ENCODE measurements at places on chromosomes 6 and 20.

DNA sequence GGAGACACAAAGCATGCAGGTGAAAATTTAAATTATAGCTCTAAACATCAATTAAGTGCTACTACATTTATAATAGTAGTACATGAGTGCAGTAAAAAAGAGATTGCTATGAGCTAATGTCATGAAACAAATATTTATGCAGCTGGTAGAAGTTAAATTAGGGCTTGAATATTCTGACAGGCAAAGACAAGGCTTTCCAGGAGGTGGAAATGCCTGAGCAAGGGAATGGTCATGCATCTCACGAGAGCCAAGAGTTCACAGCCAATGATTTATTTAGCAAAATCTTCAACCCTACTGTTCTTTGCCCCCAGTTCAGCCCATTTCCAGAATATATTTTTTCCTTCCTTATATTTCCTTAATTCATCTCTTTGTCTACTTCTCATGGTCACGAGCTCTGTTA lies 128.9 kb downstream of the HIVEP2 start:
- DNase-seq = no peak

GRCh38 chr20:39326050-39326449 lies 363.9 kb downstream of the DHX35 start:
- no peak for DNase-seq

DNA sequence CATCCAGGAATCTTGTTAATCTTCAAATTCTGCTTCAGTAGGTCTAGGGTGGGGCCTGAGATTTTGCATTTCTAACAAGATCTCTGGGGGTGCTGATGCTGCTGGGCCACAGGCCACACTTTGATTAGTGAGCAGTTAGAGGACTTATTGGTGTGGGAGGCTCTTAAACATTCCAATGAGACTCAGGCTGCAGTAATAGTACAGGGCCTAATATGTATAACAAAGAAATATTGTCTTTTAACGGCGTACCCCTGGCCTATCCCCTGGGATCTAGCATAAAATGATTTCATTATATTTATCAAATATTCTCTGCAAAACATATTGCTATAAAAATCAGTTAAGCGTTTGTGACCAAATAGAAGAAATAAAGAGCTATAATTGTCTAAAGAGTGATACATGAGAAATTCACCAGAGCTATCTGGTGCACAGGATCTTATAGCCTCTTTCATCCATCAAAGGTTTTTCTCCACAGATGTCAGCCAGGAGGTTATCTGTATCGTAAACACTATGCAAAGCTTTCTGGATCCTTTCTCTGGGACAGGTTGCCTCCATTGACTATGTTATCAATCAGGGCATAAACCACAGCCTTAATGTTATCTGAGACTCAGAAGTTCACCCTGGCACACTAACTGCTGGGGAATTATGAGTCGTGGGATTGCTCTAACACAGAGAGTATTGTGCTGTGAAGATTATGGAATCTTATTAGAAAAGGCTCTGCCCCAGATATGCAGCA lies 488.5 kb upstream of the MAP3K7 start:
- DNase-seq = no peak

DNA sequence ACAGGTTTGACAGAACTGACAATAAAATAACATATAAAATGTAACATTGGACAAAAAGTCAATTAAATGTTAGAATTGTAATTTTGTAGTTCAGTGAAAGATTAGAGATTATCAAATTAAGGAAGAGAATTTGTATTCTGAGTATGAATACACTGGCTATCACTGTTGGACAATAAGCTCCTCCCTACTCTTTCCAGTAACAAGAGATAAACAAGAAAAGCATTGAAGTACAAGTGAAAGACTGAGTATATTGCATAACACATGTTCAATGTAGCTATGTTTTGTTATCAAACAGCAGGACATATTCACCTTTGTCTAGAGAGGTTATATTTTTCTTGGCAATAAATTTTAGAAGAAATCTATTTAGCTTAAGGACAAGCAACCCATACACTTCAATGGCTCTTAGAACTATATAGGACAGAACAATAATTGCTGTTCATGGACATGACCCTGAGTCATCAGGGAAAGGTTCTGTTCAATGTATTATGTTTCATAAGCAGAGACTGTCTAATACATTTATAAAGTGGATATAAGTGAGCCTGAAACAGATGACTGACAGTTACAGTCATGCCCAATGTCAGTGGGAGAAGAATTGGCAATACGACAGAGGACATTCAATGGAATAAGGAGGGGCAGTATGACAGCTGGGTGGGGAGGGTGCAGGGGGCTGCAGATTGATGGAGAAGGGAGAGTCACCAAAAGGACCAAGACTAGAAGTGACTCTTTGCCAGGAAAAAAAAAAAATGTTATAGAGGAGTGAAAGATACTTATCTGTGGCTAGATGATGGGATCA lies 520.4 kb downstream of the FRK start:
- no peak for DNase-seq

DNA sequence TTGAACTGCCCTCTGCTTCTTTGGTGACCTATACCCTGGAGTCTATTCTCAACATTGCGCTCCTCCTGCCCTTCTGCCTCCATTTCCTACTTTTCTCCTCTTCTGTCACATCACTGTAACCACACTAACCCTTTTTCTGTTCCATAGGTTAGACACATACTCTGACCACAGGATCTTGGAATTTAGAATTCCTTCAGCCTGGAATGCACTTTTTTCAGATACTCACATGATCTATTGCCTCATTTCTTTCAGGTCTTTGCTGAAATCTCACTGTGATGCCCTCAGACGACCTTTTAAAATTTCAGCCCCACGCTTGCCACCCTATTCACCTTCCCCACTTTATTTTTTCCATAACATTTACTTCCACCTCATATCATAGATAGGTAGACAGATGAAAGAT lies 5.1 kb downstream of the VNN1 start:
- no peak for DNase-seq

GRCh38 chr6:2232445-2232844 lies 13.0 kb downstream of the GMDS start:
- DNase-seq = no peak

GRCh38 chr6:113488061-113488460 lies 369.1 kb upstream of the MARCKS start:
- no peak for DNase-seq

DNA sequence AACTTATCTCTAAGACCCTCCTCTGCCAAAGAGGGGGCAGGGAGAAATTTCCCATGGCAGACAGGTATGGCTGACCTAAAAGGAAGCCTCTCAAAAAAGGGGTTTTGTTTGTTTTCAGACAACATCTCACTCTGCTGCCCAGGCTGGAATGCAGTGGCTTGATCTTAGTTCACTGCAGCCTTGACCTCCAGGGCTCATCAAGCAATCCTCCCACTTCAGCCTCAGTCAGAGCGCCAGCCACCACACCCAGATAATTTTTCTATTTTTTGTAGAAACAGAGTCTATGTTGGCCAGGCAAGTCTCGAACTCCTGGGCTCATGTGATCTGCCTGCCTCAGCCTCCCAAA lies 3.8 kb downstream of the EZR start:
- DNase-seq = no peak

DNA sequence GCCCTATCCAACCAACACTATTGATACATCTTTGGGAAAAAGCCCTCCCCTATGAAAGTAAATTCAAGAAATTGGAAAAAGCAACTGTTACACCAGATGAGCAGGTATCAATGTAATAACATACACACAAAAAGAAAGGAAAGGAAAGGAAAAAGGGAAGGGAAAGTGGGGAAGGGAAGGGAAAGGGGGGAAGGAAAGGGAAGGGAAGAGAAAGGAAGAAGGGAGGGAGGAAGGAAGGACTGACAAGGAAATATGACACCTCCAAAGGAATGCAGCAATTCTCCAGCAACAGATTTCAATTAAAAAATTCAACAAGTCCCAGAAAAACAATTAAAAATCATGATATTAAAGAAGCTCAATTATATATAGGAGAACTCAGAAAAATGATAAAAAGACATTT lies 176.9 kb upstream of the OPRM1 start:
- DNase-seq = no peak

- DNase-seq = no peak
Measured at GRCh38 chr6:116764629-116764960, 924 bp downstream of the FAM162B start.
